ENCODE measurements at places on chromosomes 3 and 15.

GRCh38 chr3:31321620-31322019, 211.1 kb upstream of the STT3B start:
- no peak for DNase-seq

DNA sequence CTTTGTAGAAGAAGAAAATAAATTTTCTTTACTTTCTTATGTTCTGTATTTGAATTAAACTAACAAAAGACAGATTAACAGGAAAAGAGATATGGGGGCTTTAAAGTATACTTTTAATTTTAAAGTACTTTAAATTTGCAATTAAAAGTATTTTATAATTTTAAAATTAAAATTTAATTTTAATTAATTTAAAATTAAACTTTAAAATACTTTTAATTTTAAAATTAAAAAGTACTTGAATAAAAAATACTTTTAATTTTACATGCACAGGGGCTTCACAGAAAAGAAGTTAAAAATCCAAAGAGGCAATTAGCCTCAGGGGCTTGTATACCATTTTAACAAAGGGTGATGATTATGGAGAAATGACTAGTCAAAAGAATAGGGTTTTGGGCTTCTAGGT, 420.5 kb upstream of the TGFBR2 start:
- DNase-seq: no peak

DNA sequence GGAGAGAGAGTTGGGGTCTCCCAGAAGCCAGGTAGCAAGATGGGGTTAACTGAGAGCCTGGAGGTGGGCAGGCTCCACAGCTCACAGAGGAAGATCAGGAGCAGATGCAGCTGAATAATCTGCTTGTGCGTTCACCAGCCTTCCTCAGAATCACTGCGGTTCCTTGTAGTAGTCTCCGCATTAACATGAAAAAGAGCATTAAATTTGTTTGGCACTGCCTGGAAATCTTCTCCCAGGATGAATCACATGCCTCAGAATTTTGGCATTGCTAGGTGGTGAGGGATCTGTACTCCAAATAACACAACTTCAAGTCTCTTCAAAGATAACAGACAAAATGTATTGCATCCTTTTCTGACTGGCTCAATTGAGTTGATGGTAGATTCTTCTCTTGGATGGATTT, 700.6 kb upstream of the ARRDC4 start:
- no peak for DNase-seq

GRCh38 chr3:126851934-126852333, 131.0 kb upstream of the PLXNA1 start:
- DNase-seq: no peak

All from NCI-H524 (cell line).